Fibroblast of skin of back (primary cell): ENCODE measurements at places on chromosomes 1 and 21.

GRCh38 chr1:201944639-201945038 lies 1.7 kb downstream of the LMOD1 start:
- peak; percentile 29 for DNase-seq

GRCh38 chr1:2406451-2407041 lies 5.8 kb downstream of the PEX10 start:
- DNase-seq = no peak

DNA sequence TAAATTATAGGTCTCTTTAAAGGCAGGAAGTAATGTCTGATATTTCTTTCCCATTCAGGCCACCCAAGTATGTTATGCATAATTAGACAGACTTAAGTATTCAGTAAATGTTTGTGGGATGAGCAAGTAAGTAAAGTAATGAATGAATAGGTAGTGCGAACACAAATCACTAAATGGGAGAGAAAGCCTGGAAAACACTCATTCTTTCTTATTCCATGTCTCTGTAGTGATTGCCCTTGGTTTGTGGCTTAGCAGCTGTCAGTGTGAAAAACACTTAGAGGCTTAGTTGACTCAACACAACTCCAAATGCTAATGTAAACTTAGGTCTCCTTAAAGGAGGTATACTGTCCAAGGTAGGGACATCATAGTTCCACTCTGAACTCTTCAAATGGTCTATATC lies 182.5 kb downstream of the ZC3H11B start:
- no peak for DNase-seq

GRCh38 chr21:40926238-40926637 lies 79.3 kb upstream of the DSCAM start:
- DNase-seq = no peak

DNA sequence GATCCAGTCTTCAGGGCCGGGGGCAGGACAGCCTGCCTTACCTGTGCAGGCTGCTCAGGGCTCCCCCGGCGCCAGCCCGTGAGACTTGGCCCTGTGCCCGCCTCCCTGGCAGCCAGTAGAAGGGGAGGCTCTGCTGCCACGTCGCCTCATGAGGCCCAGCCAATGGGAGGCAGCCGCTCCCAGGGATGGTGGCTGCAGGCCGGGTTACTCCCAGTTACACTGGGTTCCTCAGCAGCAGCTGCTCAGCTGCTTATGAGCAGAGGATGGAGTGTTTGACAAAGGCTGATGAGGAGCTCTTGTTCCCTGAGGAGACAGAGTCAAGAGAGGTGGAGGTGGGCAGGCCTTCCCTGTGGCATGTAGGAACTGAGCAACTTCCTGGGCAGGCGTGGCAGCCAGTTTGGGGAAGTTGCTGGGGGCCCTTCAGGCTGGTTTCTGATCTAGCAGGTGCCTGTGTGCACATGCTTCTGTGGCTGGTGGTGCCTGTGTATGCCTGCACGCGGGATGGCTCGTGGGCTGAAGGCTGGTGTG lies 5.5 kb downstream of the MFSD2A start:
- DNase-seq = no peak

- no peak for DNase-seq
Observed at GRCh38 chr1:1337793-1338147, 6.7 kb downstream of the TAS1R3 start.

- no peak for DNase-seq
Observed at GRCh38 chr21:36960676-36961284, 5.7 kb downstream of the HLCS start.

GRCh38 chr1:173014160-173014559 lies 36.6 kb downstream of the TNFSF18 start:
- no peak for DNase-seq

- no peak for DNase-seq
Observed at GRCh38 chr1:108947871-108948525, 15.3 kb downstream of the CLCC1 start.

GRCh38 chr1:194774535-194774934 lies 1588.1 kb upstream of the B3GALT2 start:
- no peak for DNase-seq

- DNase-seq = no peak
Observed at GRCh38 chr1:208215393-208215792, 28.8 kb downstream of the PLXNA2 start.

DNA sequence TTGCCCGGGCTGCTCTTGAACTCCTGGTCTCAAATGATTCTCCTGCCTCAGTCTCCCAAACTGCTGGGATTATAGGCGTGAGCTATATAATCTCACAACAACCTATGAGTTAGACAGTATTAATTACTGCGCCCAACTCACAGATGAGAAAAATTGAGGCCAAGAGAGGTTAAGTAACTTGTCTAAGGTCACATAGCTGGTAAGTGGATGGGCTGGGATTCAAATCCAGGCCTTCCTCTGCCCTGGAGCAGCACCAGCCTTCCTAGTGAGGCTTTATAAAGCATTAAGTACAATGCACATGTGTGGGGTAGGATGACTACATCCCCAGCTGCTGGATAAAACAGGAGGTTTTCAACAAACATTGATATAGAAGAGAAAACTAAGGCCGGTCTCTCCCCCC lies 15.1 kb downstream of the E2F2 start:
- no peak for DNase-seq

DNA sequence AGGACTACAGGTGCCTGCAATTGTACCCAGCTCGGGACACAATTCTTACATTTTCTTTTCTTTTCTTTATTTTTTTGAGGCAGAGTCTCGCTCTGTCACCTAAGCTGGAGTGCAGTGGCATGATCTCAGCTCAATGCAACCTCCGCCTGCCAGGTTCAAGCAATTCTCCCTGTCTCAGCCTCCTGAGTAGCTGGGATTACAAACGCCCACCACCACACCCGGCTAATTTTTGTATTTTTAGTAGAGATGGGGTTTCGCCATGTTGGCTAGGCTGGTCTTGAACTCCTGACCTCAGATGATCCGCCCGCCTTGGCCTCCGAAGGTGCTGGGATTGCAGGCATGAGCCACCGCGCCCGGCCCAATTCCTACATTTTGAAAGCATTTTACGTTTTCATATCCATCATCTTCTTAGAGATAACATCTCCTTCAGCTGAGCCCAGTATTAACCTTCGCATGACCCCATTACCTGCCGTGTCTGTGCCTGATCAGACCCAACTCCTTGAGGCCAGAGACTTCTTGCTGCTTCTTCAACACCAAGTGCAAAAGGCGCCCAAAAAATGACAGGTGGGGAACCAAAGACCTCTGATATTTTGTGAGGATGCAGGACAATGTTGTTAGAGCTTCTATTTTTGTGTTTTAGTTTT lies 2.8 kb upstream of the ADAMTSL4 start:
- no peak for DNase-seq

DNA sequence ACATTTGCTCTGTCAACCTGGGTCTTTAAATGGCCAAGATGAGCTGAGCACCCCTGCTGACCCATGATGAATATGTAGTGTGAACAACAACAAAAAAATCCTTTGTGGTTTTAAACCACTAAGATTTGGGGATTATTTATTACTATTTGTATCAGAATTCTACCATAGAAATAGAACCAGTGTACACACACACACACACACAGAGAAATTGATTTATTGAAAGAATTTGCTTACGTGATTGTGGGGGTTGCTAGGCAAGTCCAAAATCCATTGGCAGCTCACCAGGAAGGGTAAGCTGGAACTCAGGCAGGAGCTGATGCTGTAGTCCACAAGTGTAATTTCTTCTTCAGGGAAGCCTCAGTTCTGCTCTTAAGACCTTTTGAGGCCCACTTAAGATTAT lies 82.5 kb upstream of the MAP1LC3C start:
- peak; percentile 17 for DNase-seq

GRCh38 chr21:45385549-45386050 lies 19.4 kb upstream of the COL18A1 start:
- no peak for DNase-seq

DNA sequence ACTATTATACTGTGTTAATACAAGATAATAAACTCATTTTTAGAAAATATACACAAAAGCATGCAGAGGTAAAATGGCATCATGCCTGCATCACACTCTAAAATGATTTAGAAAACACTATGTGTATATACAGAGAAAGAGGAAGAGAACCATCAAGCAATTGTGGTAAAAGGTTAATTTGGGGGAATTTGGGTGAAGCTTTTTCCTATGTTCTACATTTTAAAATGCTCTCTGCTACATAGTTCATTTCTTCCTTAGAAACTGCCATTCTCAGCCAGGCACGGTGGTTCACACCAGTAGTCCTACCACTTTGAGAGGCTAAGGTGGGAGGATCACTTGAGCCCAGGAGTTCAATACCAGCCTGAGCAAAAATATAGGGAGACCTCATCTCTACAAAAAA lies 44.1 kb downstream of the GON4L start:
- DNase-seq = no peak

GRCh38 chr1:177631770-177632169 lies 338.1 kb downstream of the SEC16B start:
- DNase-seq = no peak

GRCh38 chr21:36985751-36986594 lies 19.5 kb upstream of the HLCS start:
- no peak for DNase-seq
